ENCODE measurements at places on chromosomes 11 and 22.

GRCh38 chr11:914747-915501, 4.3 kb upstream of the CHID1 start:
- DNase-seq = peak; percentile 43

DNA sequence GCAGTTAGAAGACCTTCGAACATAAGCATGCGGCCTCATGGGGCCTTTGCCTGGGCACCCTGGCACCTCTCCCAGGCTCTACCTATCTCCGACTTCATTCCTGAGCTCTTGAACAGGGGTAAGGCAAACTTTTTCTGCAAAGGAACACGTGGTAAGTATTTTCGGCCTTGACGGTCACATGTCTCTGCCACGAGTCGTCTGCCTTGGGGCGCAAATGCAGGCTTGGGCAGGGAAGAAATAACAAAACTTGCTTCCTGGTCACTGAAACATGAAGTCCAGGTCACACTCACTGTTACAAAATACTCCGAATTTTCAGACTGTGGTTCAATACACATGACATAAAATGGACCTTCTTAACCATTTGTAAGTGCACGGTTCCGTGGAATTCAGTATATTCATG, 3.4 kb upstream of the ASCL2 start:
- DNase-seq = no peak

DNA sequence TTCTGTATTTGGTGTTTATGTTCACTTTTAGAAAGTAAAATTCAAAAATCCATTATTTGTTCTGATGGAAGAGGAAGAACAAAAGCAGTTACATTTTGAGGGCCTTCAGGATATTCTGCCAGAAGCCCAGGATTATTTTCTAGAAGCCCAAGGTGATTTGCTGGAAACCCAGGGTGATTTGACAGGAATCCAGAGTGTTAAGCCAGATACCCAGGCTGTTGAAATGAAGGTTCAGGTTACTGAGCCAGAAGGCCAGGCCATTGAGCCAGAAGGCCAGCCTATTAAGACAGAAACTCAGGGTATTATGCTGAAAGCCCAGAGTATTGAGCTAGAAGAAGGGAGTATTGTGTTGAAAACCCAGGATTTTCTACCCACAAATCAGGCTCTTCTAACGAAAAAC, 33.1 kb downstream of the CCDC15 start:
- no peak for DNase-seq

DNA sequence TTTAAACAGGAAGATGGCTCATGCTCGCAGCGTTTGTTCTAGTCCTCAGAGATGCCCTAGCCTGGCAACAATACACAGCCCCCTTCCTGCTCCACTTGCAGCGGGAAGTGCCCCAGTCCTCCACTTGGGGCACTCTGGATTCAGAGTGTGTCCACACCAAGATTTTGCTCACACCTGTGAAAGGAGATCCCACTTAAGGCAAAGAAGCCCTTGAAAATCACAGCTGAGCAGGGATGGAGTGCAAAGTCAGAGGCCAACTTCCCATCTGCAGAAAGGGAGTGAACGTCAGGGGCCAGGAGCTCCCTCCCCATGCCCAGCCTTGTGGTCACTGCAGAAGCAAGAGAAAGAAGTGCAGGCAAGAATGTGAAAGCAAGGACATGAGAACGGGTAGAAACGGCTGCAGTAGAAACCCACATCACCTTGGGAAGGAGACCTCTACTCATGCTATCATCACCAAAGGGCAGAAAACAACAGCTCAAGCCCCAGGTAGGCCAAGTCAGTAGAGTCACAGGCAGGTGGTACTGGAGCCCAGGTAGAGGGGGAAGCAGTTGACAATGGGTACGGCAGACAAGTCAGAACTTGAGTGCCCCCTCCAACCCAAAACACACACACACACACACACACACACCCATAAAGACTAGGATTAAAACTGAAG, 157.4 kb downstream of the BUD13 start:
- no peak for DNase-seq

- DNase-seq = no peak
Measured at GRCh38 chr11:108938604-108939003, 273.7 kb downstream of the DDX10 start.

- DNase-seq = no peak
Measured at GRCh38 chr11:2807025-2807681, 78.4 kb downstream of the CDKN1C start.

- no peak for DNase-seq
Measured at GRCh38 chr11:97814325-97814959, 1206.3 kb upstream of the CNTN5 start.

DNA sequence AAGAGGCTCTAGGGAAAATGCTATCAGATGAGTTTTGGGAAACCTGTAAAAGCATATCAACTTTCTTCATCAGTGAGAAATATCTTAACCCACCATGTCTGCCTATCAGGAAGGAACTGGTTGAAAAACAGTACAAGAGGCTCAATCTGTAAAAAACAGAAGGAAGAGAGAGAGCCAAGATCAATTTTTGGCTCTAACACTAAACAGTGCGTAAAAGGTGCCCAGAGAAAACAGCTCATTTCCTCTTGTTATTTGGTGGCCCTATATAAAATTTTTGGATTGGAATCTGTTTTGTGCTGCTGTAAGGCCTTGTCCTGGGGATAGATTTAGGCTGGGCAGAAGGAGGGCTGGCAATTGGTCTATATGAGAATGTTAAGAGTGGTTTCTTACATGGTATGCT, 12.1 kb downstream of the MS4A2 start:
- DNase-seq = no peak

DNA sequence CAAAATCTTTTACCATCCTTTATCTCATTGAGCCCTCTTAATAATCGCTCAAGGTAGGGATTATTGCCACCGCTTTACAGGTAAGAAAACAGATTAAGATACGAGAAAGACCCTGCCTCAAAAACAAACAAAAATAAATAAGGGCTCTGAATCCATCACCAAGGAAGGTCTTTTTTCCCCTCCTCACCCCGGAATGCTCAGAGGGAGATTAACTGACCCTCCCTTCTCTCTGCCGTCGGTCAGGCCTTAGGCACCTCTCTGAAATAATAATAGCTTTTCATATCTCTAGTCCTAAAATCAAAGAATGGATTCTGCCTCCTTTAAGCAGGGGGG, 620 bp upstream of the ATG2A start:
- no peak for DNase-seq

GRCh38 chr22:39994566-39995392, at the start of gene FAM83F:
TSS of gene FAM83F (plus strand) at chr22:39994954. CDS start at chr22:39995043, 89 bp downstream.
- DNase-seq = peak; percentile 43

GRCh38 chr11:74033046-74033445, 24.2 kb upstream of the UCP3 start:
- no peak for DNase-seq

DNA sequence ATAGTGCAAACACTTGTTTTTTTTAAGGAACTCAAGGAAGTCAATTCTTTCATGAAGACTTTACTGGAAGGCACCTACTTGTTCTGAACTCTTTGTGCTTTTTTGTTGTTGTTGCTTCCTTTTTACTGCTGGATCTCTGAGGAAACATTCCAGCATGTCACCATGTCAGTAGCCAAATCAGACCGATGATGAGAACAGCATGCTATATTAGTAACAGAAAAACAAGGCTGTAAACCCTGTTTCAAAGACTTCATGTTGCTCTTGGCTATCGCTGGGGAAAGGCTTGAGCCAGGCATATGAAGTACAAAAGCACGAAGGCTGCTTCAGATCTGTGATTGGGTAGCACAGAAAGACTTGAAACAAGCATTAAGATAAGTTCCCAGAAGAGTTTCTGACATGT, 125.6 kb upstream of the SLC5A12 start:
- DNase-seq = no peak

DNA sequence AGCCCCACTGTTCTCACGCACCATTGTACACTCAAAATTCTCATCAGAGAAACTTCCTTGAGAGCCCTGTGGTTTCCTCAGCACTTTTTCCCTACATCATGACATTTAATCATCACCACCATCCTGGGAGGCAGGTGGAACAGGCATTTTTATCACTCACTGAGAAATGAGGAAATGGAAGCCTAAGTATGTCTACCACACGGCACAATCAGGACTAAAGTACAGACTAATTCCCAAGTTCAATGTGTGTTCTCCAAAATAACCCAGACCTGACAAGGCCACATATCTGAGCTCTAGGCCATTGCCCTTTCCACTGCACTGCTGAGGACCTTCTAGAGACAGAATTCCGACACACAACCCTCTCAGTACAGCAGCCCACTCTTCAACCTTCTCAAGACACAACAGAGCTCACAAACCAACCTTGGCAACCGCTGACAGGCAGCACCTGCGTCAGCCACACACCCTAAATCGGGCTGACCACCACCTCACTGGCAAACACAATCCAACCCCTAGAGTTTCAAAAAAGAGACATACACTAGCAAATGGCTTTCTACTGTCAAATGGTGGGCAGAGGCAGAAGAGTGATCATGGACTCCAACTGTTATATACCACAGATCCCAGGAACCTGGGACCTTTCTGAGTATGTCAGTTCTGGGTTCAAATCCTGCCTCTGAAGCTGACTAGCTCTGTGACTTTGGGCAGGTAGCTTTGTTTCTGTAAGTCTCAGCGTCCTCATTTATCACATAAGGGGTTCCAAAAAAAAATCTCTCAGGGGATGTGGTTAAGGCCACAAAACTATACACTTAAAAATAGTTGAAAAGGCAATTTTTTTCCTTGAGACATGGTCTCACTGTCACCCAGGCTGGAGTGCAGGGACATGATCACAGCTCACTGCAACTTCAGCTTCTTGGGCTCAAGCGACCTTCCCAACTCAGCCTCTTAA, 16.3 kb downstream of the SMCO4 start:
- DNase-seq = no peak

- DNase-seq = no peak
Measured at GRCh38 chr22:48278620-48279460, 1516.4 kb downstream of the TBC1D22A start.
